Left cardiac atrium (tissue), 4 donors: ENCODE measurements at places on chromosomes 11 and 22. TPM values are rescaled to one million over a fixed set of nuclear protein-coding genes. Genes with fewer than 3 reads are reported as not detected.

The ANO9 gene
- total RNA-seq, result 0.55 TPM

The NRXN2 gene
- total RNA-seq, result 4.0 TPM

The LRRC4C gene
- 1.6 TPM for total RNA-seq

The UQCC3 gene
- total RNA-seq, result 6.2 TPM

The MRGPRE gene
- total RNA-seq, result not detected

The PANX3 gene
- total RNA-seq, result not detected

The NPAS4 gene
- 0.68 TPM for total RNA-seq

The CARD18 gene
- not detected for total RNA-seq

The BAIAP2L2 gene
- total RNA-seq, result 0.63 TPM

- DNase-seq, result no peak
Observed at GRCh38 chr11:67548555-67549110, 25.4 kb upstream of the CABP2 start.

- no peak for DNase-seq
Observed at GRCh38 chr11:17634776-17635550, 84.4 kb upstream of the MYOD1 start.

- no peak for DNase-seq
Observed at GRCh38 chr22:42692239-42693054, 28.2 kb downstream of the A4GALT start.

- DNase-seq, result no peak
Observed at GRCh38 chr11:22920939-22921565, 60.8 kb upstream of the CCDC179 start.

DNA sequence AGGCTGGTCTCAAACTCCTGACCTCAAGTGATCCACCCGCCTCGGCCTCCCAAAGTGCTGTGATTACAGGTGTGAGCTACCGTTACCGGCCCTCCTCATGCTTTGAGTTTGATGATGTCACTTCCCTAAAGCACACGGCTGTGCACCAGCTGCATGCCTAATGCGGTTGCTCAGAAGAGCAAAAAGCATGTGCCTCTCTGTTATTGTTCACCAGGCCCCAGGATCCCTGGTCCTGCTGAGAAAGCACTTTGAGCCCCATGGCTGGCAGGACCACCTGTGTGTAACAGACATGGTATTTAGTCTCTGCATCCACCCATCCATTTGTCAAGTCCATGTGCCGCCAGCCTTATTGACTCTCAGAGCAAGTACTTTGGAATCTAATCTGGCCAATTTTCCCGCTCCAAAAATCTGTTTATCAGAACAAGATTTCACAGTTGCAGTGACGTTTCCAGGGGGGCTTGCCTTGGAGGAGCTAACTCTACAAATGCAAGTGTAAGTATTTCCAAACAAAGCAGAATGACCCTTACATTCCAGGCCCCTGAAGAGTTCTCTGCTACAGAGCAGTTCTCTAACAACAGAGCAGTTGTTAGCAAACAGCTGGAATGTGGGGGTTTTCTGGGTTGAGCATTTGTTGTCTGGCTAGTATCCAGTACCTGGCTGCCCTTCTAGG, 89.4 kb downstream of the LDLRAD3 start:
- DNase-seq, result no peak

DNA sequence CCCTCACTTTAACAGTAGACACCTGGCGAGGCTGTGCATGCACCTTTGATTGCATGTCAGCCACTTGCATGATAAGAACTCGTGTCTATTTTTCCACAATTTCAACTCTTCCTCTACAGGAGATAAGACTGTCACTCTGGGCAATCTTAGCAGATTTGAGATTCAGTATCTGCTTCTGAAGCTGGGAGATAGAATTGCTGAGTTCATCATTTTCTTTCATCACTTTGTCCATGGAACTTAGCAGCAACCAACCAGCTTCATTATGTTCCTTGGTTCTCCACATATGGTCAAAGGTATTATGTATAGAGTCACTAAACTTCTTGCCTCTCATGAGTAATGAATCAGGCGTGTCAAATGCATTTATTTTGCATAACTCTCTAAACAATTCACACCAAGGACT, 17.1 kb downstream of the MTNR1B start:
- no peak for DNase-seq

- DNase-seq, result no peak
Observed at GRCh38 chr11:60781286-60781980, 3.7 kb upstream of the MS4A10 start.

GRCh38 chr11:11397781-11398180, 44.7 kb upstream of the CSNK2A3 start:
- no peak for DNase-seq

- DNase-seq, result no peak
Observed at GRCh38 chr22:49751318-49751965, 76.2 kb downstream of the BRD1 start.
